Stimulated activated CD4-positive, alpha-beta T cell treated with anti-CD3 and anti-CD28 coated beads, TNF-alpha, amount 100 ng/mL, for 24 hours (primary cell): ENCODE measurements at places on chromosomes 6 and 20.

DNA sequence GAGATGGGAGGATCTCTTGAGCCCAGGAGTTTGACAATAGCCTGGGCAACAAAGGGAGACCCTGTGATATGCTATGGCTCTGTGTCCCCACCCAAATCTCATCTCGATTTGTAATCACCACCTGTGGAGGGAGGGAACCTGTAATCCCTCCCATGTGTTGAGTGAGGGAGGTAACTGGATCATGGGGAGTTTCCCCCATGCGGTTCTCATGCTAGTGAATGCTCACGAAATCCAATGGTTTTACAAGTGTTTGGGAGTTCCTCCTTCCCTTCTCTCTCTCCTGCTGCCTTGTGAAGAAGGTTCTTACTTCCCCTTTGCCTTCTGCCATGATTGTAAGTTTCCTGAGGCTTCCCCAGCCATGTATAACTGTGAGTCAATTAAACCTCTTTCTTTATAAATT, 3.4 kb downstream of the NUDT3 start:
- DNase-seq: no peak

- DNase-seq: no peak
Observed at GRCh38 chr6:147000545-147001488, 203.4 kb upstream of the STXBP5 start.

DNA sequence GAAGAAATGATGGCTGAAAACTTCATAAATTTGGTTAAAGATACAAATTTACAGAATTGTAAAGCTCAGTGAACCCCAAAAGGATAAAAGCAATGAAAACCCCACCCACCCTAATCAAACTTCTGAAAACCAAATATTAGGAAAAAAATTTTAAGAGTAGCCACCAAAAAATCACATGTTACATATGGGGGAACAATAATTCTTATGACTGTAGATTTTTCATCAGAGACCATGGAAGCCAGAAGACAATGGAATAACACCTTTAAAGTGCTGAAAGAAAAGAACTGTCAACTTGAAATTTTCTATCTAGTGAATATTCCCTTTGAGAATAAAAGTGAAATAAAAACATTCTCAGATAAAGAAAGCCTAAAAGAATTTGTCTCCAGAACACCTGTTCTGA, 24.4 kb downstream of the PROCR start:
- DNase-seq: no peak

DNA sequence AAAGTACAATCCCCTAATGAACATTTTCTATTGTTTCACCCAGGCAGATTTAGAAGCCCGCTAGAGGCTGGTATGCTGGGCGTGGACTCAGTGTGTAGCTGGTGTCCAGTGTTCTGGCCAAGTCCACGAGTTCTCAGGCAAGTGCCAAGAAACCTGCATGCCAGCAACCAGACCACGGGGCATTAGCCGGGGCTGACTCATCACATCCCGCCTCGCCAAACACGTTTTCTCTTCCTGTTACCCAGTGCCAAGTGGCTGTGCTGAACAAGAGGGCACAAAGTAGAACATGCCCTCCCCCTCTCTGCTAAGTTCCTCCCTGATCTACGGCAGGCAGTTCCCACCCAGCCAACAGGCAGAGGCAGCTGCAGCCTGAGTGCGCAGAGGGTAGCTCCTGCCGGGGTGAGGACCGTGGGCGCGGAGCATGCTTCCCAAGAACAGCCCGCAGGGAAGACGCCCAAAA, 29.6 kb downstream of the RAMACL start:
- DNase-seq: no peak

DNA sequence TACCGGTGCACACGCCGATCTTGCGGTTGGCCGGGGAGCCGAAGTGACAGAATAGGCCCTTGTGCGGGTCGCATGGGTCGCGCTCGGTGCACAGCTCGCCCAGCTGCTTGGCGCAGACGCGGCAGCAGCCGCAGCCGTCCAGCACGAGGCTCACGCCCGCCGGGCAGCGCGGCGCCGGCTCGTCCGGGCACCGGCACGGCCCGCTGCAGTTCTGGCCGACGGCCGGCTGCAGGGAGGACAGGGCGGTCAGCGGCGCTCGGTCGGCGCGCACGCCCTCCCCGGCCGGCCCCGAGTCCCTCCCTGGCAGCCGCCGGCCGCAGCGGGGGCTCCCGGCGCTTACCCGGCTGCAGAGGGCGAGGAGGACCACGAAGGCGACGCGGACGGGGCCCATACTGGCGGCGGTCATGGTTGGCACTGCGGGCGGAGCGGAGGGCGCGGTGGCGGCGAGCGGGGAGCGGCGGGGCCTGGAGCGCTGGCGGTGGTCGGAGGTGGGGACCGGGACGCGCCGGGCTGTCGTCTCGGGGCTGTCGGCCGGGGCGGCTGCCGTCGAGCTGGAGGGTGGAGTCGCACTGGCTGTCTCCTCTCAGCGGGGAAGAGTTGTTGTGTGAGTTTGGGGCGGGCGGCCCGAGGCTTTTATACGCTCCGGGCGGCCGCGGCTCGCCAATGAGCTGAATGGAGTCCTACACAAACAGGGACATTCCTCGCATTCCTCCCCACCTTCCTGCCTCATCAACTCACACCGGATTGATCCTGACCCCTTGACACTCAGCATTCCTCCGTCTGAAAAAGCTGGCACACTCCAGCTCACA, at the start of gene CCN2:
Gene CCN2 (minus strand): TSS at position 606 of the 809 bp plus-strand sequence. CDS start 200 bp downstream, at position 406.
- no peak for DNase-seq

GRCh38 chr6:10385524-10386132, 29.2 kb downstream of the TFAP2A start:
- DNase-seq: no peak

DNA sequence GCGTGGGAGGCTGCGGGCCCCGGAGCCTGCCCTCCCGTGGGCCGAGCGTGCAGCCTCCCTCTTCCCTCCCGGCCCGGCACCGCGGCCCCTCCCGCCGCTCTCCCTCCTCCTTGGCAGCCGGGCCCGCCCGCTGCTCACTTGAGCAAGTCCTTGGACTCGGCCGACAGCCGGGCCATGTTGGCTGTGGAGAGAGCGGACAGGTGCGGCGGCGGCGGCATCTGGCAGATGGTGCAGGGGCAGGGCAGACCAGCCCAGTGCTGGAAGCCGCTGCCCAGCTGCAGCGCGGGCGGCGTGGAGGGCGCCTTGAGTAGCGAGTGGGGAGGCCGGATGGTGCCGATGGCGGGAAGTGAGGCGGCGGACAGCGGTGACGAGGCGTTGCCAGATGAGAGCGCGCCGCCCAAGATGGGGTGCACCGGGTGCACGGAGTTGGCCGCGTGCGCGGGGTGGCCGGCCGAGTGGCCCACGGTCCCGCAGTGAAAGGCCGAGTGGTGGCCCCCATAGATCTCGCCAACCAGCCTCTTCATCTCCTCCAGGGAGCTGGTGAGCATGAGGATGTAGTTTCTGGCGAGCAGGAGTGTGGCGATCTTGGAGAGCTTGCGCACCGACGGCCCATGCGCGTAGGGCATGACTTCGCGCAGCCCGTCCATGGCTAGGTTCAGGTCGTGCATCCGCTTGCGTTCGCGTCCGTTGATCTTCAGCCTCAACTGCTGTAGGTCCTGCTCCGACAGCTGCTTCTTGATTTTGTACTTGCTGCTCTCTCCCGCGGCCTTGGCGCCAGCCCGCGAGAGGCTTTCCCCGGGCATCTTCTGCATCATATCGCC, 766 bp downstream of the OLIG3 start:
- DNase-seq: no peak

DNA sequence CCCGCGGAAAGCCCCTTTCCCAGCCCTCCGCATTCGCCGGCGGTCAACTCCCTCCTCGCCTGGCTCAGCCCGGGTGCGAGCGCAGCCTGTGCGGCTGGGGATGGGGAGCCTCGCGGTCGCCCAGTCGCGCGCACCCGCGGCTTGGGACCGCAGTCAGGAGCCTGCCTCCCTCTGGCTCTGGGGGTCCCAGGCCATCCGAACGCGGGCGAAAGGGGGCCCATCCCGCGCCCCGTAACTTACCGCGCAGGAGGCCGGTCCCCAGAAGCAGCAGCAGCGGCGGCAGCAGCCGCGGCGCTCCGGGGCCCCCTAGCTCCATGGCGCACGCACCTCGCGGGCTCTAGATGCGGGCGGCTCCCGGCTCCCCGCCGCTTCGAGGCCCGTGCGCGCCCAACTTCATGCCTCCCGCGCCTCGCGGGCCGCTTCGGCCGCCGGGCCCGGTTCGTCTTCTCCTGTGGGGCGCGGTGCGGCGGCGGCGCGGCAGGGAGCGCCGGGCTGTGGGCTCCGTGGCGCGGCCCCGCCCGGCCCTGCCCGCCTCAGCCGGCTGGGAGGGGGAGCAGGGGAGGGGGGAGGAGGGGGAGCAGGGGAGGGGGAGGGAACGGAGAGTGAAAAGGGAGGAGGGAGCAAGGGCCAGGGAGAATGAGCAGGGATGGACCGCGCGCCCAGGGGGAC, at the start of gene CHRNA4:
Gene CHRNA4 (minus strand): TSS at position 500 of the 669 bp plus-strand sequence. CDS start 184 bp downstream, at position 316.
- DNase-seq: no peak

GRCh38 chr6:55276745-55277530, 50.3 kb upstream of the GFRAL start:
- no peak for DNase-seq

- DNase-seq: no peak
Observed at GRCh38 chr6:33132081-33132524, 56.3 kb downstream of the HLA-DPB1 start.

GRCh38 chr20:52490711-52491430, 299.3 kb upstream of the ZFP64 start:
- DNase-seq: no peak

GRCh38 chr20:45096781-45097180, 4.1 kb downstream of the KCNS1 start:
- no peak for DNase-seq

- no peak for DNase-seq
Observed at GRCh38 chr6:84177241-84177640, 50.2 kb downstream of the CEP162 start.

- DNase-seq: no peak
Observed at GRCh38 chr6:157721426-157721825, 101.6 kb upstream of the SNX9 start.

GRCh38 chr6:138422861-138423260, 18.8 kb downstream of the HEBP2 start:
- no peak for DNase-seq

GRCh38 chr6:41408576-41408975, 73.2 kb downstream of the NCR2 start:
- DNase-seq: no peak

DNA sequence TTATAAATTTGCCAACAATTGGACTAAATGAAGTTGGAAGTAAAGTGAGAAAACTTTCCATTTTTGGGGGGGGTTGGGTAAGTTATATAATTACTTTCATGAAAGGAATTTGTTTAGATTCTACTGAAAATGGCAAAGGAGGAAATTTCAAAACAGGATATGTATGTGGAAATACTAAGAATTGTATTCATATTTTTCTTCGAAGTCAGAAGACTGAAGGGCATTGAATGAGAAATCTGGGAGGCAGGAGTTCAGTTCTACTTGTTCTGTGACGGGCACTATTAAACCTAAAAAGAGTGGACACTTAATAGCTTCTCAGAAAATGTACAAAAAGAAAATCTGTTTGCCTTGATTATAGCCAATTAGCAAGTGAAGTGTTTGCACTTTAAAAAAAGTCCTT, 114.7 kb downstream of the PRIM2 start:
- no peak for DNase-seq

DNA sequence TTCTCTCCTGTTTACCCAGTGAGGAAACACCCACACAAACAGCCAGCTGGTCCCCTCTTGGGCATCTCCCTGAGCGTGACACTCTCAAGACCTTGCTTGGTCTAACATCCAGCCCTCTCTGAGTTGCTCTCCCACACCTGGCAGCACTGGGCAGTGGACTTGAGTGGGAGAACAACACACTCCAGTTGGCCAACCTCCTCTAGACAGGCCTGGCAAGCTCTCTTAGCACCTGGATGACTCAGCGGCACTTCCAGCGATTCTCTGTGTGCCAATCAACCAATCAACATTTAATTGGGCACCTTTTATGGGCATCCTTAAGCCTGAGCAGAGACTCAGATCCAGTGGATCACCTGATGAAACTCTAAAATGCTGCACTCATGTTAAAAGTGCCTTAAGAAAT, 76.6 kb upstream of the QKI start:
- DNase-seq: no peak

- DNase-seq: no peak
Observed at GRCh38 chr20:56925831-56926170, 296.7 kb downstream of the TFAP2C start.

GRCh38 chr20:57224641-57225138, 41.8 kb downstream of the BMP7 start:
- no peak for DNase-seq

- no peak for DNase-seq
Observed at GRCh38 chr6:136066005-136066404, 184.1 kb downstream of the MTFR2 start.

DNA sequence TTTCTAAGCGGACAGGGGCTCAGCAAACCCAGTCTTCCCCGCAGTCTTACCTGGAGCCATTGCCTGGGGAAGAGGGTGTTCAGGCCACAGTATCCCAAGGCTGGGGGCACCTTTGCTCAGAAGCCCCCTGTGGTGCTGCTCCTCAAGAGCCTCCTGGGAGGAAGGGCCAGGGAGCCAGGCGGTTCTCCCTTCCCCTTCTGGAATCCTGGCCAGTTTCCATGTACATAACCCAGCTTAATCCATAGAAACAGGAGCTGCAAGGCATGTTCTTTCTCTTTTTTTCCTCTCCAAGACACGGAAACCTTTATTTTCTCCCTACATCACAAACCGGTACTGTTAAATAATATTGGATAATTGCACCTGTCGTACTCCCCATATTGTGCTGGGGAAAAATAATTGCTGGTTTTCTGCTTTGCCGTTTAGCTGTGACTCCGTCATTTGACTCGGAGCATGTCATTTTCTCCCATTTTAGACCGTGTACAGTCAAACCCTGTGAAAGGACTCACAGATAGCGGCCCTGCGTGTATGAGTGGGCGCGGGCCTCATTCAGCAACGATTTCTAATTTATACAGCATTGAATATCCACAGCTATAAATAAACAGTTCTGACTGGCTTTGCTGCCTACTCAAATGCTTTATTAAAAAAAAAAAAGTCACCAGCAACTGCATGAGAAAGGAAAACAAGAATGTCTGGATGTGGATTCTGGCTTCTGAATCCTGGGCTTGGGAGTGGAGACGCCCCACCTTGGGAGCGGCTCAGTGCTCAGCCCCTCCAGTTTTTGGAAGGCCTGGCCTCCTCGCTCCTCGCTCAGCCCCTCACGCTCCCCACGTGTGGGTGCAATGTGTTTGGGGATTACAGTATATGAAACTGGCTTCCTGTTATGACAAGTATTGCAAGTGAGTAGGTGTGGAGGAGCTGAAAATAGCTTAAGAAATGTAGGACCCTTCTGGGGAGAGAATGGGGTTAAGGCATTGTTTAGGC, 67.3 kb downstream of the ADTRP start:
- no peak for DNase-seq

DNA sequence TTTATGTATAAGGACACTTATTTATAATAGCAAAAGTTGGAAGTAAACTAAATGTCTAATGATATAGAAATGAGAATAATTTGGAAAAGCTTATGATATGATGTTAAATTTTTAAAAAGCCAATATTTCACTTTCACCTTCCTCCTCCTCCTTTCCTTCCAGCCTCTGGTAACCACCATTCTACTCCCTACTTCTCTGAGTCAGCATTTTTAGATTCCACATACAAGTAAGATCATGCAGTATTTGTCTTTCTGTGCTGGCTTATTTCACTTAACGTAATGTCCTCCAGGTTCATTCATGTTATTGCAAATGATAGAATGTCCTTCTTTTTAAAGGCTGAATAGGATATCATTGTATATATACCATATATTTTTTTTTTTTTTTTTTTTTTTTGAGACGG, 180.2 kb downstream of the RNF144B start:
- no peak for DNase-seq
